Activated CD4-positive, alpha-beta T cell treated with anti-CD3 and anti-CD28 coated beads for 36 hours (primary cell): ENCODE measurements at places on chromosomes 11 and 22. TPM values are rescaled to one million over a fixed set of nuclear protein-coding genes. Genes with fewer than 3 reads are reported as not detected.

- DNase-seq: no peak
Observed at GRCh38 chr11:83836065-83836464, 549.9 kb upstream of the CCDC90B start.

DNA sequence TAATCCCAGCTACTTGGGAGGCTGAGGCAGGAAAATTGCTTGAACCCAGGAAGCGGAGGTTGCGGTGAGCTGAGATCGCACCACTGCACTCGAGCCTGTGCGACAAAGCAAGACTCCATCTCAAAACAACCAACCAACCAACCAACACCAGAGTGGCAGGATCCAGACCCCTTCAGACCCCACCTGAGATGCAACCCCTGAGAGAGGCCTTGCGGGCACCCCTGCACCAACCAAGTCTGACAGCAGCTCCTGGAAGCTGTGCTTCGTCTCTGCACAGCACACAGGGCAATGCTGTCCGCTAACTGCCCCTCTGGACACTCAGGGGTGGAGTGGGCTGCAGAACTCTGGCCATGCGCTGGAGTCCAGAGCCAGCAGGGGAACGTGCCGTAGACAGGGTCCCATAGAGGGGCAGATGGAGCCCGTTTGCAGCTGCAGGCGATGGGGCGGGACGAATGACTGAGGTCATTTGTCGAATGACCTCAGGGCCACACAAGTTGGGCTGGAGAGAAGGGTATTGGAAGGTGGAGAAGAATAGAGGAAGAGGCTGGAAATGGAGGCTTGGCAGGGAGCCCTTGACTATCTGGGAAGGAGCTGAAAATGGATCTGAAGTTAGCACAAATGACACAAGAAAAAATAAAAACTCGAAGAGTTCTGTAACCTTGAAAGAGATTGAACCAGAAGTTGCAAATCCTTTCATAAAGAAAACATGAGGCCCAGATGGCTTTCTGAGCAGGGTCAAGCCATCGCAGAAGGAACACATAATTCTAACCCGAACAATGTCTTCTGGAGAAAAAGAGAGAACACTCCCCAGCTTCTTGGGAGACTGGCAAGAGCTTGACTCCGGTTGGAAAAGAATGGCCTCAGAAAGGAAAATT lies 199.7 kb downstream of the CTTN start:
- no peak for DNase-seq

DNA sequence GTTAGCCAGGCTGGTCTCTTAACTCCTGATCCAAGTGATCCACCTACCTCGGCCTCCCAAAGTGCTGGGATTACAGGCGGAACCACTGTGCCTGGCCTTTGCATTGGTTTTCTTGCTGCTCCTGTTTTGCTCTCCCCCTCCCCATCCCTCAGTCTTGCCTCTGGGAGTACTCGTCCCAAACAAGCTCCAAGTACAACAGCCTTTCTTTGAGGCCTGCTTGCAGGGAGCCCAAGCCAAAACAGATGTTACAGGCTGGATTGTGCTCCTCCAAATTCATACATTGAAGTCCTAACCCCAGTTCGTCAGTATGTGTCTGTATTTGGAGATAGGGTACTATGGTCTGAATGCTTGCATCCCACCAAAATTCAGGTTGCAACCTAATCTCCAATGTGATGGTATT lies 8.6 kb downstream of the IGLL1 start:
- no peak for DNase-seq

GRCh38 chr11:18352581-18352980 lies 30.2 kb downstream of the GTF2H1 start:
- DNase-seq: no peak

GRCh38 chr22:21628386-21629254 lies 1.2 kb downstream of the YDJC start:
- DNase-seq: no peak

DNA sequence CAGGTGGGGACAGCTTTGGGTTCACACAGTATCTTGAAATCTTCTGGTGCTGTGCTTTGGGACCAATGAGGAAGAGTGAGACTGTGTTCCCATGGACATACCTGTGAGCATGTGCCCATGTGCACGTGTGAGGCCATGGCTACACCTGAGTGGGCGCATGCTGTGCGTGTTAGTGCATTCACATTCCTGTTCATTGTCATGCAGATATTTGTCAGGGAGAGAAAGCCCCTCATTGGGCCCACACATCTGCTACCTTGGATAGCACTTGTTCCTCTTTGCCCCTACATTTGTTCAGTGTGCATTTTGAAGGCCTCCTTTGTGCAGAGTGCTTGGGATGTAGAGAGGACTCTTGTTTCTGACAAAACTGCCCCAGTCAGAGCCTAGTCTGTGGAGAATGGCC lies 154.3 kb upstream of the E2F8 start:
- no peak for DNase-seq

DNA sequence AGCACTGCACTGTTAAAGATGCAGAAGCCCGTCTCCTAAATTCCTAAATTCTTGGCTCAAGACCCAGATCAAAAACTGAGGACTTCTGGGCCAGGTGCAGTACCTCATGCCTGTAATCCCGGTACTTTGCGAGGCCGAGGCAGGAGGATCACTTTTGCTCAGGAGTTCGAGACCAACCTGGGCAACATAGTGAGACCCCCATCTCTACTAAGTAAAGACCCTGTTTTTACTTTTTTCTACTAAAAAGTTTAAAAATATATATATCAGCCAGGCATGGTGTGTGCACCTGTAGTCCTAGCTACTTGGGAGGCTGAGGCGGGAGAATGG lies 29.7 kb downstream of the PDGFB start:
- no peak for DNase-seq

GRCh38 chr11:123202155-123203151 lies 7.4 kb upstream of the CLMP start:
- DNase-seq: no peak

GRCh38 chr11:19721176-19721575 lies 8.5 kb downstream of the NAV2 start:
- no peak for DNase-seq

DNA sequence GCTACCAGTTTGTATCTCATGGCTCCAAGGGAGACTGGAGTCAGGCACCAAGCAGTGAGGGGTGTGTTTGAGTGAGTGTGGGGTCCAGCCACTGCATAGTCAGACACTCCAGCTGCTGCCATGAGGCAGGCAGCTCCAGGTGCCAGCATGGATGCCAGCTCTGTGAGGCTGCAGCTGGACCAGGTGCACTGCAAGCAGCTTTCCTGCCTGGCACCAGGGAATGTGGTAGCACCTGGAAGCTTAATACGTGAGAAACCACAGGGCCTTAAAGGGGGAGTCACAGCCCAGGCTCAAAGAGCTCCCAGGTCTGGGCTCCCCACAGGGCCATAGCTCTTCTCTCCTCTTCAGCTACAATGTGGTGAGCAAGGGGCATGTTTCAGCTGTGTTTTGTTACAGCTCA lies 817.8 kb upstream of the LUZP2 start:
- DNase-seq: no peak

DNA sequence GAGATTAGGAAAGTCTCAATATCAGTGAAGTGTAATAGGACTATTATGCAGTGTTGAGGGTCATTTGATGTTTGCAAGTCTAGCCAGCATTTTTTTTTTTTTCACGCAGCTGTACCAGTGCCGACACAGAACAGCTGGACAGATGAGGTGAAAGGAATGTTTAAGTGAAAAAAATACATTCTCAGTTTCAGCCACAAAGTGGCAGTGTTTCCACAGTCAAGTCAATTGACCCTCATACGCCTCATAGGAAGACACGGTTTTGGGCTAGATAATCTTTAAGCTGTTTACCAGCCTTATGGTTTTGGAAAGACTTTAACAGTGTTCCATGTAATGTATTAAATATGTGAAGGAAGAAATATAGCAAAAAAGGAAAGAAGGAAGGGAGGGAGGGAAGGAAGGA lies 349.9 kb upstream of the ANO3 start:
- DNase-seq: no peak

- no peak for DNase-seq
Observed at GRCh38 chr22:48015701-48016100, 1253.3 kb downstream of the TBC1D22A start.

- no peak for DNase-seq
Observed at GRCh38 chr11:130890039-130890745, 26.1 kb downstream of the SNX19 start.

DNA sequence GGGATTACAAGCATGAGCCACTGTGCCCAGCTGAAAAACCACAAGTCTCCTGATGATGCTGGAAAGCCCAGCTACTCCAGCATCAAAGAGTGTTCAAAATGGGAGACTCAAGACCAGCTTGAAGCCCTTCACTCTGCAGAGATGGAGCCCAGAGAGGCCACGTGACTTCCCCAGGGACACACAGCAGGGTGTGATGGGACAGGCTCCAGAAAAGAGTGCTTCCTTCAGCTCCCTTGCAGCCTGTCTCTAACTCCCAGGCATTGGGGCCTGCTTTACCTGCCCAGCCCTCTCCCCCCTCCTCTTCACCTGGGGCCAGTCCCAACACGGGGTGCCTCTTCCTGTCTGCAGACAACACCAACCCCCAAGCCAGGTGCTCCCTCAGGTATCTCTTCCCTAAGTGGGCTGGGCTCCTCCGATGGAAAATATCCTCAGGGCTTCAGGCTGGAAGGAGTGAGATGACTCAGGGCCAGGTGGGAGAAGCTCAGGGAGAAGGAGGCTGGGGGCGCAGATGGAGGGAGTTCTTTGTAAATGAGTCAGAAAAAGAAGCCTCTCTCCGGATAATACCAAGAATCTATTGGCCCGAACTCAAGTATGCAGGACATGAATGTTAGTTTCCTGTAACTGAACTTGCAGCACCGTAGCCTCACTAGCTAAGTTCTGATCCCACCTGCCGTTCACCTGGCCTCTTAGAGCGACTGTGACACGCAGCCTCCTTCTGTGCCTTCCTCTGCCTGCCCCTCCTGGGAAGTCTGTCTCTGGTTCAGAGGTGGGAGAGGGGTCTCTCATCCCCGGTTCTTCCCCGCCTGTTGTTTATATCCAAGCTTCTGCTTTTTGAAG lies 326.6 kb downstream of the MN1 start:
- DNase-seq: no peak

GRCh38 chr22:44550711-44551491 lies 52.9 kb upstream of the RTL6 start:
- DNase-seq: peak; percentile 68

DNA sequence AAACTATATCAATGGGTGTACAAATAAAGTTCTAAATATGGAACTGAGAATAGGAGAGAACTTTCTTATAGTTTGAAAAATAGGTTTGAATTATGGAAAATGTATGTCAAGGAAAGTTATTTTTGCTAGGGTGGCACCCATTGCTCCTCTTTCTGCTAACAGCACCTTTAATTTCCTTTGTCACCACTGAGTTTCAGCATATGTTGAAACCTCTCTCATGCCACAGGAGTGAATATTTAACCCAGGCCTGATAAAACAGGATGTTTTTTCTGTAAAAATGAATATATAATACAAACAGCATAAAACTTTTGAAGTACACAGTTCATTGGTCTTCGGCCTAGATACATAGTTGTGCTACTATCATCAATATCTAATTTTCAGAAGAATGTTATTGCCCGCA lies 385.5 kb upstream of the ANO5 start:
- DNase-seq: no peak

DNA sequence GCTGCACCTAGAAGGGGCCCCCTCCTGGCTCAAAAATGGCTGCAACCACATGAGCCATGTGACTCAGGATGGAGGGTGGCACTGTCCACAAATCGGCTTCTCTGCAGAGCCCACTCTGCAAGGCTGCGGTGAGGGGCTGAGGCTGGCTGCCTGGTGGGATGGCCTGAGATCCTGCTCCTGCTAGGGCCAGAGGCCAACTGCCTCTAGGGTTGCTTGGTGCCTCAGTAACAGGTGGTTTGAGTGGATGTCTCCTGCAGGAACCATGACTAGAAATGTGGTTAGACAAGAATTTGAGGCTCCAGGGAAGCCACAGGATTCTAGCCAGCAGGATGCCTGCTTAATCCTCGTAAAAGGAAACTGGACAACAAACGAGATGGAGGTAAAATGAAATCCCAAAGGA lies 17.1 kb downstream of the PATZ1 start:
- DNase-seq: no peak

DNA sequence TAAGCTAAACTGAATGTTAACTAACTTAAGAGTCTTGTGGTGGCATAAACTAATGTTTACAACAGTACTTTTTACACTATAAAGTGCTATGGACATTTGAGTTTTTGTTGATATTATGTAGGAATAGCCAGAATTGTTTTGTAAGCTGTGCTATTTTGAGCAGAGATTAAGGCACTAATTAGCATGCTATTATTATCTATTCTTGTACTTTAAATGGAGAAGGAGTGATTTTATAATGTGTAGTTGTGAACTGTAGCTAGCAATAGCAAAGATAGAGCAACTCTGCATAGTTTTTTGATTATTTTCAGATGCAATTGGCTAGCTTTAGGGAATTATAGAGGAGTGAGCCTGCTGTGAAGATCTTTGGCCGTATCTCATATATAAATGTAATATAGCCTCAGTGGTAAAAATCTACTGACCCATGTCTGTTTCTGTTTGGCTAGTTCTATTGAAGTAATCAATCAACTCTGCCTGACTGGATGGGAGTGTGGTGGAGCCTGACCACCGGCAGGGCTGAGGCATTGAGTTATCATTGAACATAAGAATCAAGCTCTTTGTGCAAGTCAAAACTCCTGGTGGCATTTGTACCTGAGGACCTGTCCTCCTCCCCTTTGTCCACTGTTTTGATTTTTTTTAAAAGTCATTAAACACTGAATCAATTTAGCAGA lies 34.3 kb downstream of the NCAM1 start:
- no peak for DNase-seq

- DNase-seq: no peak
Observed at GRCh38 chr22:43269646-43270045, 73.5 kb downstream of the SCUBE1 start.

DNA sequence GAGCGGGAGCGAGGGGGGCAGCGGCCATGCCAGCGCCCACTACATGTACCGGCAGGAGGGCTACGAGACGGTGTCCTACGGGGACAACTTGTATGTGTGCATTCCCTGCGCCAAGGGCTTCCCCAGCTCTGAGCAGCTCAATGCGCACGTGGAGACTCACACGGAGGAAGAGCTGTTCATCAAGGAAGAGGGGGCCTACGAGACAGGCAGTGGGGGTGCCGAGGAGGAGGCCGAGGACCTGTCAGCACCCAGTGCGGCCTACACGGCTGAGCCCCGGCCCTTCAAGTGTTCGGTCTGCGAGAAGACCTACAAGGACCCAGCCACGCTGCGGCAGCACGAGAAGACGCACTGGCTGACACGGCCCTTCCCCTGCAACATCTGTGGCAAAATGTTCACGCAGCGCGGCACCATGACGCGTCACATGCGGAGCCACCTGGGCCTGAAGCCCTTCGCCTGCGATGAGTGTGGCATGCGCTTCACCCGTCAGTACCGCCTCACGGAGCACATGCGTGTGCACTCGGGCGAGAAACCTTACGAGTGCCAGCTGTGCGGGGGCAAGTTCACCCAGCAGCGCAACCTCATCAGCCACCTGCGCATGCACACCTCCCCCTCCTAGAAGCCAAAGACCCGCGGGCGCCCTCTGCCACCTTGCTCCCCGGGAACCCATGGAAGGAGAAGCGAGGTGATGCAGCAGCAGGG lies 20.9 kb upstream of the TMEM191C start:
- DNase-seq: no peak

The TMPRSS6 gene
- 20.2 TPM for total RNA-seq

The NXPE2 gene
- total RNA-seq: not detected

The LRRC56 gene
- 0.96 TPM for total RNA-seq

The FAM111B gene
- total RNA-seq: 38.9 TPM

The CRYBB3 gene
- 0.34 TPM for total RNA-seq

The CYP2D6 gene
- total RNA-seq: 3.1 TPM

The BDNF gene
- total RNA-seq: not detected
